ENCODE measurements at places on chromosomes 2 and 18.

GRCh38 chr2:46873604-46874068 lies 42.0 kb downstream of the MCFD2 start:
- DNase-seq, result no peak

DNA sequence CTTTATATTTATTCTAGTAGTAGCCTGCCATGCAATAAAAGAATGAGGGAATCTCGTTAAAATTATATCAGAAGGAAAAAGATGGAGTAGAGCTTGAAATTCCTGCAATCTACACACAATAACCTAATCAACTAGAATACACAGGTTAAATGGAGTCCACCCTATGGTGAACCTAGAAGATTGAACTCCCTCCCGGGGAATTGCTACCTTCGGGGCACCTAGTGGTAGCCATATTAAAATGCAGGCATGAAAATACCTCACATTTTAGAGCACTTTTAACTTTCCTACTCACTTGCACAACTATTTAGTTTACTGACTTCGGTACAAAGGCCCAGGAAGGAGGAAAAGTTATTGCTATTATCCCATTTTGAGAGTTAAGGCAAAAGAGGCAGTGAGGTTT lies 174.5 kb downstream of the SS18 start:
- DNase-seq, result no peak

GRCh38 chr18:2391470-2391869 lies 179.8 kb downstream of the METTL4 start:
- DNase-seq, result no peak

DNA sequence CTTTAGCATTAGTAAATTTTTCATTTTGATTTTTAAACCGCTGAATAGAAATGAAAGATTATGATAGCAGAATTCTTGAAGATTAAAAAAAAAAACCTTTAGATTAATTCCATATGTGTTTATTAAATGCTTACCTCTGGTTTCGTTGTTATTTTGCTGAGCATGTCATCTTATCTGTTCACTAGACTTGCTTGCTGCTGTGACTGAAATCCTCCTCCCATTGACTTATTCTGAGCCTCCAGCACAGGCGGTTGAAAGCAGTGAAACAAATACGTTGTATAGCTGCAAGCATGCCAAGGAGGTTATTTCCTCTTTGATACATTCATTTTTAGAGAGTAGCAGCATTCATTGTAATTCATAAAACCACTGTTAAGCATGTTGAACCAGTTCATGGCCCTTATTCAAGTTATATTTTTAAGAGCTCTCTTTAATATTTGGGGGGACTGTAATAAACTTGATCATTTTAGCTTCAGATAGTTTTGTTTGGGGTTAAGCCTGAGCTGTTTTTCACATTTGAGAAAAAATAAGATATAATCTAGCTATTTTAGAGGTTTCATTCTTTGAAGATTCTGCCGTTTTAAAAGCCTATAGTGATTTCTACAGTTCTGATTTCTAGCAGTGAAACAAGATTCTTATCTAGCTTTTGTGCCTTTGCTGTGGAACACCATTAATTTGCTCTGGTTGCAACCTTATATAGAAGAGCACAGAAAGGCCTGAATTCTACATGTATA lies at the start of gene HTR2B:
Gene HTR2B (minus strand): TSS at position 205 of the 731 bp plus-strand sequence. CDS start 1,278 bp downstream, outside the sequence.
- no peak for DNase-seq

- no peak for DNase-seq
These were observed 4.6 kb downstream of the EFHD1 start for GRCh38 chr2:232637866-232638583.

DNA sequence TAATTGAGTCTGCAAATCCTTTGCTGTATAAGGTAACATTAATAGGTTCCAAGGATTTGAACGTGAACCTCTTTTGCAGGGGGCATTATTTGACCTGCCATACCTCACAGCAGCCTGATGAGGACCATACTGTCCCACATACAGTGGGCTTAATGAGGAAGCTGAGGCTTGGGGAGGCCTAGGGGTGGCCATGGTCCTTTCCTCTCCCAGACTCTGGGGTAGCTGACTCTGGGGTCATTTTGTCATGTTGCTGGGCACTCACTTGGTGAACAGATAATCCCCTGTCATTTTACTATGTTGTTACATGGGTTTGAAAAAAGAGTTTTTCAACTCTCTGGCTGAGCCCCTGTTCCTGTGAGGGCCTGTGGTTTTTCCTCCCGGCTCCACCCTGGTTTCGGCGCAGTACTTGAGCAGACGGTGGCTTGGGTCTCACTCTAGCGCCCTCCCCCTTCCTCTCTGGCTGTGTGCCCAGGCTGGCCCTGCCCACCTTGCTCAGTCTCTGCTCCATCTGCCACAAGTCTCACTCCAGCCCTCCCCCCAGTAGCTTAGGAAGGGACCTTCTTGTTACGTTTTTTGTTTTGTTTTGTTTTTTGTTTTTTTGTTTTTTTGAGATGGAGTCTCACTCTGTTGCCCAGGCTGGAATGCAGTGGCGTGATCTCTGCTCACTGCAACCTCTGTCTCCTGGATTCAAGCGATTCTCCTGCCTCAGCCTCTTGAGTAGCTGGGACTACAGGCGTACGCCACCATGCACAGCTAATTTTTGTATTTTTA lies 21.0 kb downstream of the INPP4A start:
- peak; percentile 80 for DNase-seq

DNA sequence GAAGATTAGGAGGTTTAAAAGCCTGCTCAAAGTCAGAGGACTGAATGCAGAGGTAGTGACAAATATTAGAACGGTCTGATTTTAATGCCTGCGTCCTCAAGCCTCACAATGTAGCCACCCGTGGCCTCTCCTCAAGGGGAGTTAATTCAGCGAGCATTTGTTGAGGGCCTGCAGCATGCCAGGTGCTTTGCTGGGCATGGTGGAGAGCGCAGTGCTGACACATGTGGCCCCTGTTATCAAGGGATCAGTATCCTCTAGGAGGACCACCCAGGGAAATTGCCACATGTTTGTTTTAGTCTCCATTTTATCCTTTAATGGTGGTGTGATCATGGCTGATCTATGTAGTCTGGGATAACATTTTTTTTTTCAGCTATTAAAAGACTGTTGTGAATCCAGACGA lies 19.2 kb downstream of the PMAIP1 start:
- DNase-seq, result no peak

- no peak for DNase-seq
These were observed 107.4 kb upstream of the ID2 start for GRCh38 chr2:8574196-8575037.

DNA sequence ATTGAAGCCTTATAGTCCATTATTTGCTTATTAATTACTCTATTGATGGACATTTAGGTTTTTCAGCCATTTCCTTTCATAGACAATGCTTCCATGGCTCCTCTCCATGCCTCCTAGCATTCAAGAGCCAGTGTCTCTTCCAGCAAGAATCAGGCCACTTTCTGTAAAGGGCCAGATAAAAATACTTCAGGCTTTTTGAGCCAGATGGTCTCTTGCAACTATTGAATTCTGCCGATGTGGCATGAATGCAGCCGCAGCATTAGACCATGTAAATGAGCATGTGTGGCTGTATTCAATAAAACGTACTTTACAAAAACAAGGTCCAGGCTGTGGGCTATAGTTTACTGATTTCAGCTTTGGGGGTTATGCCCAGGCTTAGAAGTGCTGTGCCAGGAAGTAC lies 38.5 kb downstream of the TRAF3IP1 start:
- DNase-seq, result no peak

GRCh38 chr2:112547333-112547732 lies 5.1 kb downstream of the POLR1B start:
- no peak for DNase-seq

- DNase-seq, result no peak
These were observed 200.6 kb downstream of the WDR7 start for GRCh38 chr18:56851774-56852173.

GRCh38 chr18:51211552-51211951 lies 14.1 kb upstream of the MEX3C start:
- DNase-seq, result no peak

DNA sequence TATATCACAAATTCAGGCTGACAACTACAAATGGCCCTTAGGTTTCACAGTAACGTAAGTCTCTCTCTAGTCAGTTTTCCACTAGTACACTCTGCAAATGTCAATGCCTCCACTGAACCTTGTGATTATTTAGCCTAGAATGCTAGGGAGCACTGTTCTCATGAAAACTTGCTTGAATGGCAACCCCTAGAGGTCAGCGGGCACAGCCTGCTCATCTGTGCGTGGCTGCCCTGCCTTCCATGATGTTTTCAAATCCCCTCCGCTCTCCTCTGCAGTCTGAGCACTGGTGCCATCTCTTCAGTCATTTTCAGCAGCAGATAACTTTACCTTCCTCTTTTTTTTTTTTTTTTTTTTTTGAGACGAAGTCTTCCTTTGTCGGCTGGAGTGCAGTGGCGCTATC lies 84.1 kb upstream of the GULP1 start:
- DNase-seq, result no peak
